Jurkat, Clone E6-1 (cell line): ENCODE measurements at places on chromosomes 6 and 20.

DNA sequence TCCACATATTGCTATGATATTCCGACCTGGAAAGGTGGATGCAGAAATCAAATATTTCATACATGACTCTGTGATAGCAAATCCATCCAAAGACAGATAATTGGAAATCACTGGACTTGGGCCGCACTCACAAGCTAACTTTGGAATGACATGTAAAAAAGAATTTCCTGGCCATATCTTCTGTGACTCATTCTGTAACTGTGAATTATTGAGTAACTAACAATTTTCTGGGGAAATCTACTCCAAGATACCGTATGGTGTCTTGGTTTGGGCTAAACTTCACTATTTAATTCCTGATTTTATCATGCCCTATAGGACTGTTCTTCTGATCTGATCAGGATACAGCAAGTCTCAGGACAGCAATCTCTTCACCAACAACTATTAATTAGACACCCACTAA, 92.7 kb upstream of the LY86 start:
- no peak for DNase-seq

GRCh38 chr6:166584853-166585429, 1.5 kb downstream of the RAMACL start:
- DNase-seq: no peak

GRCh38 chr6:28586962-28587745, 61.5 kb downstream of the GPX5 start:
- no peak for DNase-seq

- DNase-seq: no peak
These were observed 22.9 kb downstream of the STX7 start for GRCh38 chr6:132490024-132490423.

GRCh38 chr6:153043719-153044118, 41.2 kb upstream of the MTRF1L start:
- DNase-seq: no peak

GRCh38 chr6:147633191-147633590, 124.7 kb downstream of the SAMD5 start:
- DNase-seq: no peak

- no peak for DNase-seq
These were observed 41.4 kb downstream of the PKIB start for GRCh38 chr6:122651604-122652003.

GRCh38 chr6:131744432-131745287, 33.8 kb upstream of the CTAGE9 start:
- DNase-seq: no peak

- no peak for DNase-seq
These were observed 17.9 kb upstream of the CNKSR3 start for GRCh38 chr6:154528310-154528915.

DNA sequence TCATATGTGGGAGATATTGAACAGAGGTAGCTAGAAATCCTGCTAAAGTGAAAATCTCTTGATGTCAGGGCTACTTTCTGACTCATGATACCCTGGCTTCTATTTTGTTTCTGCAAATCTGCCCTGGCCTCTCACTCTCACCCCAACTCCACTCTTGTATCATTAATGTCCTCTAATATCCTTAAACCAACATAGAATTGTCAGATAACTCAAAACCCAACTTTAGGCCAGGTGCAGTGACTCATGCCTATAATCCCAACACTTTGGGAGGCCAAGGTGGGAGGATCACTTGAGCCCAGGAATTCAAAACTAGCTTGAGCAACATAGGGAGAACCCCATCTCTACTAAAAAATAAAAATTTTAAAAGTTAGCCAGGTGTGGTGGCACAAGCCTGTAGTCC, 33.8 kb upstream of the OSTM1 start:
- DNase-seq: no peak

DNA sequence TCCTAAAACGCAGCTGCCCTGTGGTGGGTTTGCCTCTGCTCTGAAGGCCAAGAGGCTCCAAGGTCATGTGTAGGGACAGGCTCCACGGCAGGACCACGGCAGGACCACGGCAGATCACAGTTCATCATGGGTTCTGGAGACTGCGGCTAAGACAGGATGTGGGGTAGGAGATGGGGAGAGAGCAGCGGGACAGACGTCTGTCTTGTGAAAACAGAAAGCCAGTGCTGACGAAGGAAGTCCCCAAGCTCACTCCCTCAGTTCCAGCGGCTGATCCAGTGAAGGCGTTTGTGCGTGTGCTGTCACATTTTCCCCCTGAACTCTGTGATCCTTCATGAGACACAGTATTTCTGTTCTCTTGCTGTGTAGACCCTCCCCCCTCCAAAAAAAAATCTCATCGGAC, 67.9 kb upstream of the PTGIS start:
- DNase-seq: peak; percentile 44

GRCh38 chr6:107217248-107217647, 101.9 kb upstream of the BEND3 start:
- DNase-seq: no peak

- DNase-seq: no peak
These were observed 508.9 kb upstream of the ADGRB3 start for GRCh38 chr6:68126089-68126749.

- no peak for DNase-seq
These were observed 157.9 kb upstream of the SNX9 start for GRCh38 chr6:157665180-157665579.

- peak; percentile 62 for DNase-seq
These were observed 333.9 kb downstream of the HACE1 start for GRCh38 chr6:104525677-104526322.

DNA sequence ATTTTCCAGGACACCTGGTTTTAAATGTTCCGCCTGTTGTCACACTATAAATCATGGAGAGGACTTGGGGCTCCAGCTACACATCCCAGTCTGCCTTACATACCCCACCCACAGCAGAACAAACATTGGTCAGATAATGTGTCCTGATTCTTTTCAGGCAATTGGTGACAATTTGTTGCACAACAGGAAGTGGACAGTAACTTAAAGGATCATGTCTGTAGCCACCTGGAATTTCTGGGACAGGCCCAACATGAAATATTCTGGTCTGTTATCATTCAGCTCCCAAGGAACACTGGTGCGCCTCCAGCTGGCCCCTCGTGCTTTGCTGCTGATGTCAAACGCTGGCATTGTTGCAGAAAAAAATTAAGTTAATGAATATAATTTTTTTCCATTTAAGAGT, 117.2 kb downstream of the SOBP start:
- no peak for DNase-seq

GRCh38 chr6:112591329-112591728, 244.2 kb downstream of the RFPL4B start:
- no peak for DNase-seq

GRCh38 chr6:45651301-45651700, 273.6 kb upstream of the SUPT3H start:
- DNase-seq: no peak

GRCh38 chr6:36142971-36143838, 12.9 kb downstream of the MAPK13 start:
- DNase-seq: no peak

DNA sequence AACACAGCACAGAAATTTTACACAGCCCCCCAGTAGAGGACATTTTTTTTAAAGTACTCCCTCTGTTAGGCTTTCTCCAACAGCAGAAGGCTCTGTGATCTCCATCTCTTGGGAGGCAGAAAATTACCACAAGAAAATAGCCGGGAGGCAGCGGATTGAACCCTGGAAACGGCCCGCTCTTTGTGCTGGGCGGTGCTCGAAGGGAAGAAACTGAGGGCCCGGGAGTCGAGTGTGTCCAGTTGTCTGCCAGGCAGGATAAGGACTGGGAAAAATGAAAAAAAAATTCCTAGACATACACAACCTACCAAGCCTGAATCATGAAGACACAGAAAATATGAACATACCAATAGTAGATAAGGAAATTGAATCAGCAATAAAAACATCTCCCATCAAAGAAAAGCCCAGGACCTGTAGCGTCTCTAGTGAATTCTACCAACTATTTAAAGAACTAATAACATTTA, 31.5 kb downstream of the POM121L2 start:
- no peak for DNase-seq
